ENCODE measurements at places on chromosomes 6 and 20.

DNA sequence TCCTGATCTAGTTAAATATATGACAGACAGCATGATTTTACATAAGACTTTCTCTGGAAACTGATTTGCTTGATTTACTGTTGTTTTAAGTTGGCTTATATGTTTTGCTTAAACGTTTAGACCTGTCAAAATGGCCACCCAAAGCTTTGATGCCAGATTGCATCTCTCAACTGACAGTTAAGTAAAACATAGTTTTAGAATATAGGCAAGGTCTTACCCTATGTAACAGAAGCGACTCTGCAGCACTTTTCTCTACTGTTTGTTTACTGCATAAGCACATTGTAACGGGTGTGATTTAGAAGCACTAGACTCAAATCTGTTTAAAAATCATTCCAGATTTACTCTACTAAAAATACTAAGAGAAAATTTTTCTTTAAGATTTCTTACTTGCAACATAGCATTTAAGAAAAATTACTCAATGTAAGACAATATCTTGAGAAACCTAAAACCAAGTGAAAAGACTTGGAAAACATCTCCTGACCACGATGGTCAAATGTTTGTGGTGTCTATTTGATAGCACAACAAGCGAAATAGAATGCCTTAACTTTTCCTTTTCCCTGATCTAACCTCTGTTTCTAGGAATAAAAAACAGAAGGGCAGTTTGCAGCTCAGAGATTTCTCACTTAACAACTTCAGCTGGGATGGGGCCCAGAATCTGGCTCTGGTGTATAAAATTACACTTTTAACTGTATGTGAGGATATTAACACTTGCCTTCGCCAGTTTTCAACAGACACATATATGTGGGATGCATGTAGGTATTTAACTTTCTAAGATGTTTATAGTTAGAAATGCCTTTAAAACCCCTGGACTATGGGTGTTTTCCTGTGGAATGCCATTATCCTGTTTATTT is 47.4 kb downstream of the AIG1 start:
- no peak for DNase-seq

GRCh38 chr6:40933864-40934263 is 105.2 kb downstream of the UNC5CL start:
- no peak for DNase-seq

- DNase-seq = no peak
Observed at GRCh38 chr6:42511803-42512422, 51.9 kb upstream of the UBR2 start.

GRCh38 chr20:51244466-51244865 is 221.6 kb upstream of the KCNG1 start:
- no peak for DNase-seq

DNA sequence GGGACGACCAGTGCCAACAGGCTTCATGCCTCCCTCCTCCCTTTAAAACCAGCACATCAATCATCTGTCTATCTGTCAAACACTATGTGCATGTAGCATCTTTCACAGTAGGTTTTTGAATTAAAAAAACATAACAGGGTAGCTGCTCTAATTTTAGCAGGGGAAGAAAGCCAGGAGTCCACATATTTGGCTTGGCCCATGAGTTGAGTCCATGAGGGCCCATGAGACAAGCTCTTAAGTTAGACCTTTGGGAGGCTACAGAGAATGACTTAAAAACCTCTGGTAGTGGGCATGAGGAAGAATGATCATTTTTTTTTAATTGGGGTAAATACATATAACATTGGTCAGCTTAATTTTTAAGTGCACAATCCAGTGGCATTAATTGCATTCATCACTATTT is 194.9 kb downstream of the UTRN start:
- DNase-seq = no peak

GRCh38 chr6:98525860-98526259 is 308.5 kb upstream of the POU3F2 start:
- DNase-seq = no peak

GRCh38 chr20:5463007-5463686 is 146.4 kb upstream of the PROKR2 start:
- no peak for DNase-seq

DNA sequence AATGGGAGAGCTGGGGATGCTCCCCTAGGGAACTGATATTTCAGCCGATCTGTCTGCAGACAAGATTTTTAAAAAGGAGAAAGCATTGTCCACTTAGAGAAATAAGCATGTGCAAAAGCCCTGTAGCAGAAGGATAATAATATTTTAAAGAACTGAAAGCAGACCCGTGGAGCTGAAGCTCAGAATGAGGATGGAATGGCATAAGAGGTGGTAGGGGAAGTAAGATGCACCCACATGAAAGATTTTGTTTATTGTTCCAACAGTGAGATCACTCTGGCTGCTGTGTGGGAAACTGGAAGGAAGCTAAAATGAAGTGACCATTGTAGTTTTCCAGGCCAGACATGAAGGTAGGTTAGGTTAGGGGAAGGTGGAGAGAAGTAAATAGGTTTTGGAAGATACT is 266.4 kb upstream of the PRDM1 start:
- no peak for DNase-seq

DNA sequence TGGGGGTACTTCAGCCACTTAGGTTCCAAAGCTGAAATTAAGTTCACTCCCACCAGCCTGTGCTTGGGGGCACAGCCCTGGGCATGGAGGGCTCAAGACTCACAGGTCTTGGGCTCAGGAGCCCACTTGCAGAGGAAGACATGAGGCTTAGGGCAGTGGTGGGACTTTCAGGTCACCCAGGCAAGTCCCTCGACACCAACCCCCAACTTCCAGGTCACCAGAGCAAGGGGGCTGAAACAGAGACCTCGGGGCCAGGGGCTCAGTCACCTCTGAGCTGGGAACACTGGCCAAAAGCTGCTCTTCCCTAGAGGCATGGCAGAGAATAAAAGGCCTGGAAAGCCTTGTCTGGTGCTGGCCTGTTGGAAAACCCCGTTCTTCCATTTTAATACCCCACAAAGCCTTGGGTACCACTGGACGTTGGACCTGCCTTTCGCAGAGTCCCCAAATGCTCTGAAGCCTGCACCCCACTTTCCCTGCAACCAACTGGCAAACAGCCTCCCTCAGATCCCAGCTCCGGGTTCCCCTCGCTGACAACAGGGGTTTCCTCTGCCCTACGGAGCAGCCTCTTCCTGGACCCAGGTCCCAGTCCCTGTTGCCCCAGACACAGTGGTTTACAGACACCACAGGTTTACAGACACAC is 160.9 kb upstream of the PMEPA1 start:
- no peak for DNase-seq

- DNase-seq = no peak
Observed at GRCh38 chr20:62305765-62306413, 3.1 kb downstream of the ADRM1 start.

GRCh38 chr20:14521016-14521415 is 183.6 kb upstream of the FLRT3 start:
- DNase-seq = no peak

- DNase-seq = no peak
Observed at GRCh38 chr20:44135417-44136204, 51.4 kb downstream of the JPH2 start.

GRCh38 chr20:10992731-10993130 is 318.9 kb upstream of the JAG1 start:
- DNase-seq = peak; percentile 60

- no peak for DNase-seq
Observed at GRCh38 chr6:84763886-84764331, 489 bp downstream of the TBX18 start.

DNA sequence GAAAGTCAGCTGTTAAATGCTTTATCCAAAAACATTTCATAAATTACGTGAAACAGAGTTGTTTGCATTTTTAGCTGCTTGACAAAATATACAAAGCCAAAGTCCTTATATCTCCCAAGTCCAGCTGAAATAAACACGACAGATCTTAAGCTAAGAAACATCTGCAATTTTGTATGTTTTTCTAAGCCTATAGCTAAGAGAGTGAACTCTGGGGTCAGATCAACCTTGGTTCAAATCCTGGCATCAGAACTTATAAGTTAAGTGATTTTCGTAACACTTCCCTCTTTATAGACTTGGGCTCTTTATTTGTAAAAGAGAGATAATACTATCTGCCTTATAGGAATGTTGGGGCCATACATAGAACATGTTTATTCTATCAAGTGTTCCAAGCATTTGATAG is 176.7 kb downstream of the PTPRK start:
- no peak for DNase-seq

All from right hindlimb (tissue), 1 donor.